ENCODE measurements at places on chromosomes 3 and 15.
A peak's percentile ranks its signal among the peaks of the same experiment; 100 is the strongest.

- no peak for DNase-seq
Observed at GRCh38 chr3:131738095-131738494, 235.3 kb upstream of the MRPL3 start.

DNA sequence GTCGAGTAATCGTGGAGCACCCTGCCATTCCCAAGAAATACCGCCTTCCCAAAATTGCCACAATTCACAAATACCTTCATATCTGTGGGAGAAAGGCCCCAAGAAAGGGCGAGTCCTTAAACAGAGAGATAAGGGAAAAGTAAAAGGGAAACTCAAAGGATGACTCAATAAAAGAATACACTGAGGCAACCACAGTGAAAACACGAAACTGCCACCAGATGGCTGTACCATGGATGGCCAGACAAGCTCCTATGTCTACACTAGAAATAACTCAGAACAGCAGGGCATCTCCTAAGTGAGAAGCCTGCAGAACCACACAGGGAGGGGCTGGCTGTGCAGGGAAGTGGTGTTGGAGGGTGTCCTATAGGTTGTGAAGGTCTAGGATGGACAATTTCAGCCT, 25.0 kb downstream of the SRGAP3 start:
- DNase-seq, result no peak

GRCh38 chr3:135324301-135324700, 529.2 kb downstream of the EPHB1 start:
- no peak for DNase-seq

DNA sequence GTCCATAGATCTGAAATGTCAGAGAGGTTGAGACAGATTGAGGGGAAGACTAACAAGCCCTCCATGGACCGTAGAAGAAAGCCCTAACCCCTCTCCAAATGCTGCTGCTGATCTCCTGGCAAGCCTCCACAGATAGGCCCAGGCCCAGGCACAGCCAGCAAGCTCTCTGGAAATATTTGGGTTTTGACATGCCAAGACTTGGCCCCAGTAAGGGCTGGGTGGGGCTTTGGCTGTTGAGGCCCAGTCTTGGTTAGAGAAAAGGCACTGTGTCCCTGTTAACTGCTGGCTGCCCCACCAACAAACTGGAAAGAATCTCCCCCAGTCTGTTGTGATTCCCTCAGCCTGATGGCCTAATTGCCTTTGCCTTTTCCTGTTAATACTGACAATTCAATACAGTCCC, 208.8 kb upstream of the CTDSPL start:
- no peak for DNase-seq

- DNase-seq, result no peak
Observed at GRCh38 chr3:9292516-9292915, 43.1 kb upstream of the SRGAP3 start.

- no peak for DNase-seq
Observed at GRCh38 chr3:147380387-147380951, 25.9 kb downstream of the ZIC4 start.

GRCh38 chr15:37056177-37057121, 43.9 kb downstream of the MEIS2 start:
- DNase-seq, result no peak

- DNase-seq, result no peak
Observed at GRCh38 chr3:63245726-63246241, 32.3 kb upstream of the SYNPR start.

DNA sequence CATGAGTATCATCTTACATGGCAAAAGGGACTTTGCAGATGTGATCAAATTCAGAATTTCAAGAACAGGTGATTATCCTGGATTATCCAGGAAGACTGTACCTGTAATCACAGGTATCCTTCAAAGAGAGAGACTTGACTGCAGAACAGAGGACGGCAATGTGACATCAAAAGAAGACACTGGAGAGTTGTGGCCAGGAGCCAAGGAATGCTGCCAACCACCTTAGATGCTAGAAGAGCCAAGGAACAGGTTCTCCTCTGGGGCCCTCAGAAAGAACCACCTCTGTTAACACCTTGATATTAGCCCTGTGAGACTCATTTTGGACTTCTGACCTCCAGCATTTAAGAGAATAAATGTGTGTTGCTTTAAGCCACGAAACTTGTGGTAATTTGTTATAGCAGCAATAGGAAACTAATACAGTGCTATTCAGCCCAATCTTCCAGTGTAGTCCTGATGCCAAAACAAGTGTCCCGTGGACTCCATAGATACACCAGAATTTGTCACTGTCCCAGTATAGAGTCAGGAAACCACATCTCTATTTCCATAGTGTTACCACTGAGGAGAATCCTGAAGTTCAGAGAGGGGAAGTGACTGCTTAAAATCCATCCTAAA, 330.6 kb upstream of the TLE3 start:
- DNase-seq, result no peak

- no peak for DNase-seq
Observed at GRCh38 chr3:119653876-119654275, 6.5 kb downstream of the POPDC2 start.

GRCh38 chr15:59434481-59434880, 3.5 kb upstream of the FAM81A start:
- DNase-seq, result no peak

- no peak for DNase-seq
Observed at GRCh38 chr3:141049681-141050080, 1.5 kb upstream of the SPSB4 start.

- DNase-seq, result no peak
Observed at GRCh38 chr3:131217296-131217741, 164.3 kb upstream of the NUDT16 start.

DNA sequence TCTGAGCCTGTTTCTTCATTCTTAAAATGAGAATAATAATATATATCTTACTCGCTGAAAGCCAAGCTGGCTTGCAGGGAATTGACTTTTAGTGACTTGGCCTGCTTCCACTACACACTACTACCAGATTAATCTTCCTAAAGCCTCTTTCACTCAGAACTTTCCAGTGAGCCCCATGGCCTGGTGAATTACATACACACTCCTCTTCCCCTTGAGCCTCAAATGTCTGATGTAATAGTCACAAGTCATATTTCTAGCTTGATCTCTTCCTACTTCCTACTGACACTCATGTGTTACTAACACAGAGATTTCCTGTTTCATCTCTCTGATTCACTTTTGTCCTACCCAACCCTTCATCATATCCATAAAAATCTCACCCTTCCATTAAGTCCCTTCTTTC, 82.7 kb upstream of the SOX2 start:
- DNase-seq, result no peak

DNA sequence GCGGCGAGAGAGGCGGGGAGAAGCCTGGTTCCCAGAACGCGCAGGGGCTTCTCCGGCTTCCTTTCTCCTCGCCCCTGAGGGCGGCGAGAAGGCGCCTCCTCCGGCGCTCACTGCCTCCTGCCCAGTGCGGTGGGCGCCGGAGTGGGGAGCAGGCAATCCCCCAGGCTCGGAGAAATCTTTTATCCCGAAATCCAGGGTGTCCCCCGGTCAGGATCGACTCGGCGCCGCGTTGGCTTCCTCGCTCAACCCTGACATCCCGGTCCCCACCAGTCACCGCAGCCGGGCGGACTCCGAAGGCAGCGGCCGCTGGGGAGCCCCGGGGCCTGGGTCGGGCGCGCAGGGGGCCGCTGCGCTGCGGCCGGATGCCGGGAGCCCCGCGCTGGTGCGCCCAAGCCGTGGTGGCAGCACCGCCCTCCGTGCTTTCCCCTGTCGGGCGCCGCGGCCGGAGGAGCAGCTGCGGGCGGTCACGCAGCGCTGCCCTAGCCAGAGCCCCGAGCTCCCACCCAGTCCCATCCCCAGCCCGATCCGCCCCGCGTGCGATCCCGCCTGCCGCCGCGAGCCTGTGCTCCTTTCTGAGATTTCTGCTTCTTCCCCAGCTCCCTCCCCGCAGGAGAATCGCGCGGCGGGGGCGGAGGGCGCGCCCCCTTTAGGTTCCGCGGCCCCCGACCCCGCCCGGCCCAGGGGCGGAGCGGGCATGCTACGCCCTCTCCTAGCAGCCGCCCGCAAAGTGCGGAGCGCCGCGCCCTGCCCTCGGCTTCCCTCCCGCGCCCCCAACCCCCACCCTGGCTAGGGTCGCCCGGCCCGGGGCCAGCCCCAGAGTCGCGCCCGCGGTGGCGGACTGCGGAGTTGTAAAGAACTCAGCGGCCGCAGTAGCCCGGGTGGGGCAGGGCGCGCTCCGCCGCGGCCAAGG, 683 bp upstream of the CACNA2D3 start:
- DNase-seq, result no peak

- DNase-seq, result no peak
Observed at GRCh38 chr3:150828997-150829396, 66.0 kb upstream of the SIAH2 start.

DNA sequence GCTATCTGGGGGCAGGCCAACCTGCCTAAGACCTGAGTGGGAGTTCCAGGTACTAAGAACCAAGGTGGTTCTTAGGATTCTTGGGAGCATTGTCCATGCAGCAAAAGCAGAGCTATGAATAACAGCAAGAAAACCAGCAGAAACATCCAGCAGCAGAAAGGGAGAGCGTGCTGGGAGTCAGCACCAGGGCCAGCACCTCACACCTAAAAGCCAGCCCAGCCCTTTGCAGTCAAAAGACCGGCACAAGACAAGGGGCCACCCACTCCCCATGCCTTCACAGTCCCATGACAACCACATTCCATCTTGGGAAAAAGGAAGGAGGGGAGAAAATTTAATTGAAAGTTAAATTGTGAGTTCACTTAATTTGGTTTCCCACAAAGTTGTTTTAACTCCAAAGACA, 364.9 kb downstream of the AGBL1 start:
- DNase-seq, result no peak

GRCh38 chr15:48411971-48412591, 80.9 kb downstream of the DUT start:
- DNase-seq, result no peak

DNA sequence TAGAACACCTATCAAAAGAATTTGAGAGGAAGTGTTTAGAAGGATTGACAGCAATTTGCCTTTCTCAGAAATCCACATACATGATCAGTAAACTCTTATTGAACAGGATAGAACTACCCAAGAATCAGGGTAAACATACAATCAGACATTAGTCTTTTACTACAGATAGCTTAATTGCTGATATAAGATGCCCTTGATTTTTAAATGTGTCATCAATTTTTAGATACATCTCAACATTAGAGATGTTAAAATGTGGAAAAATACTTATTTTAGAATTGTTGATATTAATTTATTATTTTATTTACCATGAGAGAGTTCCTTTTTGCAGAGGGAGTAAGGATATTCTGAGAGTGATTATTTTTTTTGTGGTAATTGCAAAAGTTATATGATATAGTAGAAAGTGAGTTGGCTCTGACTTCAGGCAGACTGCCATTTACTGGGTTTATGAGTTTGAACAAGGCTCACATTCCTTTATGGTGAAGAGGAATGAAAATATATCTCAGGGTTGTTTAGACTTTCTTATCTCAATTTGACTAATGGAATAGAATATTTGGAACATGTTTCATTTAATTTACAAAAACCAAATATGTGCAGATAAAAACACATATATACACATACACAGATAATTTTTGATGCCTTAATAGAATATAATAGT, 302.8 kb upstream of the GOLIM4 start:
- no peak for DNase-seq

GRCh38 chr3:54899273-54899672, 28.6 kb downstream of the LRTM1 start:
- DNase-seq, result no peak

GRCh38 chr15:58447271-58448010, 15.7 kb downstream of the LIPC start:
- DNase-seq, result no peak

DNA sequence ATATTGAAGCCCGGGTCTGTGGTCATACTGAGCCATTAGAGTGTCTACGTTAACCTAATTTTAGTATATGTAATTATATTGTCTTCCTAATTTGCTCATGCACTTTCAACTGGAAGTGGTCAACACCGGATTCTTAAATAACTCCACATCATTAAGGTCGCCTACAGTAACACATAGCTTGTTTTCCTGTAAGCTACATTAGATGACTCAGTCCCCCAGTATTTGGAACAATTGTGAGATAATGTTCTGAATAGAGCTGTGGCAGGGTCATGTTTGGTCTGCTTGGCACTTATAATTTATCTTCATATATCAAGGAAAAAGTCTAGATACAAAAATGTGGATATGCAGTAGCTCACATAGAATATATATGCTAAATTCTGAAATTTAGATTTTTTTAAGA, 486.2 kb downstream of the IGSF11 start:
- DNase-seq, result no peak

DNA sequence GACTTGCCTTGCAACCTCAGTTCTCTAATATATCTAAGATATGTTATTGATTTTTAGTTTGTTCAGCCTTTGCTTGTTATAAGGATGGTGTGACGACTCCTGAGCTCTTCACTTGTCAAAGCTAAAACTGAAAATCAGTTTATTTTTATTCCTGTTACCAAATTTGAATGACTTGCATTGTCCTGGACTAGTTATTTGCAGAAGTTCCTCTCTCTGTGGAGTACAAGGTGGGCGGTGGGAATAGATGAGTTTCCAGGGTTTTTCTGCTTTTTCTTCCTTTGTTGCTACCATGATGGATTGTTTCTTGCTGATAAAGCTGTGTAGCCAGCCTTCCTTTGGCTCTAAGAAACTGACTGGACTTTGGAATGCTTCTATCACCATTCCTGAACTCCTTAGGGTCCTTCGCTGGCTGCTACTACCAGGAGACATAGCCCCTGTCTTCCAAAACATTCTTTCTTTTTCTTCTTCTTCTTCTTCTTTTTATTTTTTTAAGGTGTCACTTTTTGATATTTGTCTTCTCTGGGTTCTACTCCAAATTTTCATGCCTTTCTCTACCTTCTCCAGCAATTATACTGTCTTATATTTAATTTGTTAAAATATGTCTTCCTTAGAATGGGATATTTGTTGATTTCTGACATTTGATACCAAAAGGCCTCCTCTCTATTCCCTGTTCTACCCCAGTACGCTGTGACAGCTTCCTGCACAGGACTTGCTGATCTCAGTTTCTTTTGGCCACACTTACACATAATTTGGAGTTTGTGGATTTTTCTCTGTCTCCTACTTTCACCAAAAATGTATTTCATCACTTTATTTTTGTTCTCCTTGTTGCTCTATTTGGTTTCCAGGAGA, 145.1 kb upstream of the THRB start:
- DNase-seq, result no peak

GRCh38 chr3:112560721-112561483, 860 bp downstream of the ATG3 start:
- peak; percentile 60 for DNase-seq

DNA sequence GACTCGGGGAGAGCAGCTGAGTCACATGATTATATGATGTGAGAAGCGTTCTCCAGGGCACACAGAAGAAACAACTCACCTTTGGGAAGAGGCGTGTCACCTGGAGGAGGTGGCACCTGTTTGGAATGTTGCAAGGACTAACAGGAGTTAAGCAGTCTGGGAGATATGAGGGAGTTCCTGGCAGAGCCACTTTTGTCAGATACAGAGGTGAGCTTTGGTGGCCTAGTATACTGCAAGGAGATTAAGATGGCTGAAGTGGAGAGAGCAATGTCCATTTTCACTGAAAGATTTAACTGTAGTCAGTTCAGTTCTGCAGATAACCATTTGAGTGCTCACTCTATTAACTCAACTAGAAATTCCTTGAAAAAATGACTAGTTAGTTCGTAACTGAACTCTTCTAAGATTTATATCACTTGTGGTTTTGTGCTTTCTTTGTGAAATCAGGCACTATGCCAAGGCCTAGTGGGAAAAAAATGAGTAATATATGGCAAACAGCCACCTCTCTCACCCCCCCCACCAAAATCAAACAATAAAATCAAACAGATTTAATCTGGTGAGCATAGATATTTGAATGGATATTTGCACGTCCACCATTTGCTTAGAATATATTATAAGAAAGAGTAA, 61.3 kb downstream of the CRYBG3 start:
- DNase-seq, result no peak

GRCh38 chr3:58640700-58641372, 25.7 kb downstream of the FAM3D start:
- peak; percentile 35 for DNase-seq

GRCh38 chr3:116390318-116390717, 55.0 kb downstream of the LSAMP start:
- no peak for DNase-seq

Data from stimulated activated CD8-positive, alpha-beta memory T cell treated with anti-CD3 and anti-CD28 coated beads, Interleukin-4, amount 100 ng/mL, for 24 hours (primary cell).